ENCODE measurements at places on chromosomes 7 and 10. TPM values are rescaled to one million over a fixed set of nuclear protein-coding genes. Genes with fewer than 3 reads are reported as not detected.

- no peak for DNase-seq
Measured at GRCh38 chr7:41907444-41907843, 204.6 kb upstream of the INHBA start.

Gene GPR26
- total RNA-seq: not detected

GRCh38 chr10:9625304-9625703, 1392.4 kb upstream of the CELF2 start:
- no peak for DNase-seq

Gene AMPH
- not detected for total RNA-seq

Gene CDK14
- 10.4 TPM for total RNA-seq

DNA sequence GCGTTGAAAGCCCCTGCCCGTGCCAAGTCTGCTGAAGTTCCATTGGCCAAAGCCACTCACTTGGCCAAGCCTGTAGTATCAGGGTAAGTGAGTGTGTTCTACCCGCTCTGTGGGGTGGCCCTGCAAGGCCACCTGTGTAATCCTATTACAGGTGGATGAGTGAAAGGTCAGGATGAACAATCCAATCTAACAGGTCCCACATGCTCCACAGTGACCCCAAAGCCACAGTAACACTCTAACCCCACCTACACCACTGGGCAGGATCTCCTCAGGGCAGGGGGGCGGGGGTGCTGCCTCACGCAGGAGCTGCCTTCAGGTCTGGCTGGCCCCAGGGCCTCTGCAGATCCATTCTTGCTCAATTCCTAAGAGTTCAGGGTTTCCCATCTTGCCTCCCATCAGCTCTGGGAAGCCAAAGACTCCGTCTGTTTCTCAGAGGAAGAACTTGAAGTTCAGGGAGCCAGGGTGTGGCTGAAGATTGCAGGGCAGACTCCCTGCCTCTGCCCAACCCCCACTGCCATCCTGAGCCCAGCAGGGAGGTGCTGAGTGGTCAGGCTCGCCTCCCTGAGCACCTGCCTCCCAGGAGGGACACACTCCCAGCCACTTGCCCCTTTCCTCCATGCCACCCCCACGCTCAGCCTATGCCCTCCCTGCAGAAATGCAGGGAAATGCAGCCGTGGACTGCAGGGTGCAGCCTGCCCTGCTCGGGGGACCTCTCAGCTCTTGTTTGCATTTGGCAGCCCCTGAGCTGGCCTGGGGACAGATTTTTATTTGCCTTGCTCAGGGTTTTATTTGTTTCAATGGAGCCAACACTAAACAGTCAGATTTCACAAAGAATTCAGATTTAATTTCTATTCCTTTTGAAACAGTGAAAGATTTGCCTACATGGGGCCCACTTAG, 9.8 kb upstream of the COMTD1 start:
- DNase-seq: no peak

All from Caki2 (cell line).